ENCODE measurements at places on chromosomes 4 and X.
A peak's percentile ranks its signal among the peaks of the same experiment; 100 is the strongest.

DNA sequence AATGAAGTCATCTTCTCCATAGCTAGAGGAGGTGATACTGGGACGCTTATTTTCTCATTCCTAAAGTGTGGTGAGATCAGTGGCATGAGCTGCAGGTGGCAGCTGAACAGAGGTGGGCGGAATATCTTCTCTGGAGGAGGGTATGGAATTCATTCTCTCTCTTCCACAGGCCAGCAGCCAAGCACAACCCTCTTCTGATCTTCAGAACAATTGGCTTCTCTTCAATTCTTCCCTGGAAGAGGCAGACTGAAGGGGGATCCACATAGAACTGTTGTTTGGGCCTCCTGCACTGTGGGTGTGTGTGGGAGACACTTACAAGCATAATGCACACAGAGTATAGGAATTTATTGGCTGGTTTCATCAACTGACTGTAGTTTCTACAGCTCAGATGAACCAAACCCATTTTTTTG lies 180.4 kb upstream of the RASGEF1B start:
- no peak for DNase-seq

DNA sequence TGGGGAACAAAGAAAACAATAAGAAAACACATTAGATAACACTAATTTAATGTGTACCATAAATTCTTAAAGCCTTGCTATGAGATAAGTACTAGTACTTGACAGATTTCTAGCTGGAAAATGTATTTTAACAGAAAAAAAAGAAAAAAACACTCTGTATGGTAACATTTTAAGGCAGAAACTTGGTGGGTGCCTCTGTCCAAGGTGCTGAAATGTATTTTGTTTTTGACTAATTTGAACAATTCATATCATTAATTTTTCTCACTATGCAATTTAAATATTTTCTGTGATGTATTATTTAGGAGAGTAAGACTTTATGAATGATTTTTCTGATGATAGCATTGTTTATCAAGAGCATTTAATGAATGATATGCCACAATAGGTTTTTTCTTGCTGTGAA lies 107.5 kb downstream of the GABRG1 start:
- DNase-seq = peak; percentile 18

DNA sequence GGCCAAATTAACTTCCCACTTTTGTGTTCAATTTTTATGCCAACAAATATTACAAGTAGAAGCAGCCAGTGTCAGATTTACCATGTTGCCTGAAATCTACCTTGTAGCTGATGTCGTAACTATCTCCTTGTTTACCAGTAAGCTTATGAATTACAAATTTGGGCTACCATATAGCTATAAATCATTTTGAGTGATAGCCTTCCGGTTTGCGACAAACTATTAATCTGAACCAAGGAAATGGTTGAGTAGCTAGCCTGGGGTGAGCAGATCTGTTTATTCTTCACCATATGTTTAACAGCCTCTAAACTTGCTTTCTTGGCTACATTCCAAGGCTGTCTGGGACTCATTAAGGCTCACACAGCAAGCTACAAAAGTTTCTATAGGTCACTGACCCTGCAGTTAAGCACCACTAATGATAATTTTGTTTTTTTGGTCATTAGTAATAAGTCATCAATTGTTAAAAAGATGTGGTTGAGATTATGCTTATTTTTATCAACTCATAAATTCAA lies 218.7 kb upstream of the SPOCK3 start:
- DNase-seq = no peak

DNA sequence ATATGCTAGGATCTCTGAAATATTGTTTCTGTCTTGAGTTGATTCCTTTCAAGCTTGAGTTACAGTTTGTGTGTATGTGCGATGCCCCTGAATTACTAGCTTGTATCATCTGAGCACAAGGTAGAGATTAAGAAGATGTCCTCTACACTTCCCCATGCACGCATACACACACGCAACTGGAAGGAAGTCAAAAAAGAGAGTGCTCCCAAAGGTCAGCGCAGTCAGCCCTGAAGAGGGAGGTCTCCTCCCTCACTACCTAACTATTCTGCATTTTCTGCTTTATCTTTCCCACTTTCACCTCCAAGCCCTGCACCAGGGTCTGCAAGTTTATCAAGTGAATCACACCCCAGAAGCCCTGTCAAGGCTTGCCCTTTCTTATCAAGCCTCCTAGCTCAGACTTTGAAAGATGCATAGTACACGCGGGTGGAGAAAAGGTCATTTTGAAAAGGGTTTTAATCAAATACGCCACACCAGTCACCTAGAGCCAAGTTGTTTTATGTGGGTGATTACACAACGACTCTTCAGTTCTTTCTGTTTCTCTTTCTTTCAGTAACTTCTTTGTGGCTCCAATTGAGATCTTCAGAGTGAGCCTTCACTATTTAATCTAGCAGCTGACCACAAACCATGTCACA lies 127.7 kb downstream of the ASB9 start:
- no peak for DNase-seq

- DNase-seq = no peak
These were observed 61.2 kb downstream of the SCD5 start for GRCh38 chr4:82737354-82737753.

DNA sequence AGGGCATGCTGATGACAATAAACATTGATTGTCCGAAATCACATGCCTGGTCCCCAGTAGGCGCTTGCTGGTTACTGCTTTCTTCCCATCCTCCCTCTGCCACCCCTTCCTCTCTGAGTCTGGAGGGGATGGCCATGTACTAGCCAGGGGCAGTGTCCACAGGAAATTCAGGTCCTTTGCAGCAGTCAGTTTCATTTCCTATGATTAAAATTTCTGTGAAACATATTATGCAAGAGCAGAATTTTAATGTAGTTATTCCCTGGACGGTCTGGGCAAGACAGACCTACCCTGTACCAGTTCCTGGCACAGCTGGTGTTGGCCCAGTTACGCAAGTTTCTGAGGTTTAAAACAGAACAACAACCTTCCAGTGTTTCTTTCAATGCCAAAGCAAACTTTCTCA lies 28.2 kb upstream of the TLR2 start:
- DNase-seq = no peak

- DNase-seq = no peak
These were observed 211.1 kb downstream of the GUCY2F start for GRCh38 chrX:109270580-109271484.

DNA sequence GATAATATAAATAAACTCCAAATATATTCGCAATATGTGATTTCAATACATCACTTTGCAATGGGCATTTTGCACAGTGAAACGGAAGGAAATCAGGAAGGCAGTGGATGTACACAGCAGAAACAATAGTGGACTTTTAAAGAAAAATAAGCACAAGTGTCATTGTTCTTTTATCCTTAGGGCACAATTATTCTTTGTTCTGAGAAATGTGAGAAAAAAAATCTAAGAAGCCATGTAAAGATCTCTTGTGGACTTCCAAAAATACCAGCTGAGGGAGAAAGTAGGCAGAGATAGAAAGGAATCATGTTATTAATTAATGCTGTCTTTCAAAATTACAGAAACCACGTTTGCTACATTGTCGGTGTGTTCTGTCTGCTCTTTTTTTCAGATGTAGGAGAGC lies 17.6 kb upstream of the PRRG1 start:
- DNase-seq = no peak

- DNase-seq = no peak
These were observed 646 bp upstream of the FAM3A start for GRCh38 chrX:154516656-154517100.

DNA sequence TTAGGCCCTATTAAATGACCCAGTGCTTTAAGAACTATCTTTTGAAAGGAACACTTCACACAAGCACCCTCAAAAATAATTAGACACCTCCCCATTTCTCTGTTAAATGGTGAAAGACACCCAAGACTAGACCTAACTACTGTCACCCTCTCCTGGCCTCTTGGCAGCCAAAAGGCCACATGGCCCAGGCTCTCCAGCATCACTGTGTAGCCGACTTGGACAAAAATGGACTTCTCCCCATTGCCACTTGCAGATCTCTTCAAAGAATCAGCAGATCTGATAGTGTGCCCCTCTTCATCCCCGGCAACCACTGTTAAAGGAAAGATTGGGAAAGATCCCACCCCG lies 2.0 kb downstream of the MID1IP1 start:
- peak; percentile 64 for DNase-seq

- DNase-seq = peak; percentile 79
These were observed at the start of gene BEX4 for GRCh38 chrX:103214870-103215424. TSS of gene BEX4 (plus strand) at chrX:103215108. CDS start at chrX:103216154, 1,046 bp downstream.

GRCh38 chr4:171376724-171377123 lies 436.5 kb upstream of the GALNTL6 start:
- no peak for DNase-seq

- no peak for DNase-seq
These were observed 271.0 kb upstream of the ARSJ start for GRCh38 chr4:114250439-114250891.

- no peak for DNase-seq
These were observed 2651.6 kb downstream of the ARAP2 start for GRCh38 chr4:33592701-33593100.

DNA sequence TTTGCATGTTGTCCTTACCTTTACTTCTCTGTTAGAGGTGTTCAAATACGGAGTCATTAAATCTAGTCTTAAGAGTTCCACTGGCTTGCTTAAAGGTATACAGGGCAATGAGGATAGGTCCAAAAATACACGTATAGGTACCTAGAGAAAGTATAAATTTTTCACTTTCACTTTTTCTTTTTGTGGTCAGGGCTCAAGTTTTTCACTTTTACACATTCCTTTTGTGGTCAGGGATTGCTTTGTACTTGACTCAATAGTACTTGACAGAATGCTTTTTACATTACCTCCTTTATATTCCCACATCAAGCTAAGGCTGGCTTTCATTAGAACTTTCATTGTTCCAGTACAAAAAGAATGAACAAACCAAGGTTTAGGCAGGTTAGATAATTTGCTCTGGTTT lies 21.7 kb downstream of the TMEM184C start:
- no peak for DNase-seq

- no peak for DNase-seq
These were observed 667.2 kb downstream of the GRID2 start for GRCh38 chr4:92970996-92971395.

GRCh38 chr4:74054483-74055047 lies 16.1 kb upstream of the CXCL3 start:
- no peak for DNase-seq

GRCh38 chr4:54058171-54058570 lies 6.2 kb downstream of the CHIC2 start:
- no peak for DNase-seq

DNA sequence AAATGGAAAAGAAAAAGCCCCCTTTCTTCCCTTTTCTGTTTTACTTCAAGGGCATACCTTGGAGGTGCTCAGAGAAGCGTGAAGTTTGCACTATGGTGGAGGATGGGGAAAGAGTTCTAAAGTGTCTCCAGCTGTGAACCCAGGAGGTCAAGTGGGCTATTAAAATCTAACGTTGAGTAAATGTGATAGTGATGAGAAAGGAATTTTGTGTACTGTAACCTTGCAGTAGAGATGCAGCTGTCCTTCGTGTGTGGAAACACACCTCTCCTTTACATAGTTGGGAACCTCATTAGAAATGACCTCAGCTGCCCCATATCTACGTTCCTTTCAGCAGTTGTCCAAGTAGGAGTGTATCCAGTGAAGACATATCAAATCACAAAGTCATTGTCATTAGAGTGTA lies 26.5 kb downstream of the ADH5 start:
- DNase-seq = no peak

DNA sequence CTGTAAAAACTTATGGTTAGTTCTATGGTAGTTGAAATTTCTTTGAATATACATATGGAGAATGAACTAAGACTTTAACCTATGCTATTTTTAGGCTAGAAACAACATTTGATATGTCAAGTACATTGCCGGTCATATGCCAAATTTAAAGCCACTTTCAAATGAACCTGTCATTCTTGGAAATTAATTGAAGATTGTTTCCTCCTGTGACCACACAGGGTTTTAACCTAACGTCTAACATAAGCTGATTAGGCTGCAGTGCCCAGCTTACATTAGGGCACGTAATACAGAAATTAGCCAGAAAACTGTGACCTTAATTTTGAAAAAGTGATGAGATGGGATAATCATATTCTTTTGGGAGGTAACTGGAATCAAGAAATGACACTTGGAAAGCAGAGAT lies 645.9 kb downstream of the FSTL5 start:
- DNase-seq = no peak

- no peak for DNase-seq
These were observed 6.1 kb downstream of the GPR78 start for GRCh38 chr4:8586246-8586645.

DNA sequence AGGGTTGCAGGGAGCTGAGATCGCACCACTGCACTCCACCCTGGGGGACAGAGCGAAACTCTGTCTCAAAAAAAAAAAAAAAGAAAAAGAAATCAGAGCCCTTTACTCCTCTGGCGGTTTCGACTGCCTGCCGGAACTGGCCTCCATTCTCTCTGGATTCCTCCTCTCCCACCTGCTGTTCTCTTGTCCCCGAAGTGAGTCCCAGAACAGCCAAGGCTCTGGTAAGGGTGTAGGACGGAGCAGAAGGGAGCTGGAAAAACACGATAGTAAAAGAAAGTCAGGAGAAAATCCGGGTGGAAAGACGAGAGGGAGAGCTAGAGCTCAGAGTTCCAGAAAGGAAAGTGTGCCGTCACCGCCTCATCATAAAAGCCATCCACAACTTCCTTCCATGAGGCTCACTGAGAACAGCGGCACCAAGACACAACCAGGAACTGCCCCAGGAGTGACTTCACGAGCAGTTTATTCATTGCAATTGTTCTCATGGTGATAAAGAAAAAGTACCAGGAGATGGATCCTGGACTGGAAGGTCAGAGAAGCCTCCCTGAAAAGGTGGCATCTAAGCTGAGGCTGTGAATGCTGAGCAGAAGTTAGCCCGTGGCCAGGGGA lies 12.3 kb downstream of the TLR3 start:
- DNase-seq = no peak

- no peak for DNase-seq
These were observed 237.9 kb downstream of the SNCA start for GRCh38 chr4:89599026-89599425.

DNA sequence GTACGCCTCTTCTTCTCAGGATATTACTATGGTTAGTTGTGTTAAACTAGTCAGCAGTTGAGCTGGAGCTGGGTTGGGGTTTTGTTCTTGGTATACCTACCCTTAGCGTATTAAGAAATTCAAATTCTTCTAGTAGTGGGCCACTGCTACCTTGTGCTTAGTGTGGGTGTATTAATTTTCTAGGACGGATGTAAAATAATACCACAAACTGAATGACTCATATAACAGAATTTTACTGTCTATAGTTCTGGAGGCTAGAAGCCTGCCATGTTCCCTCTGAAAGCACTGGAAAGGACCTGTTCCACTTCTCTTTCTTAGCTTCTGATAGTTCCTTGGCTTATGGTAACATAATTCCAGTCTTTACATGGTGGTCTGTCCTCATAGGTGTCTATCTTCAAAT lies 1274.7 kb downstream of the ADGRL3 start:
- DNase-seq = no peak

GRCh38 chr4:110248831-110249253 lies 50.4 kb upstream of the ELOVL6 start:
- DNase-seq = peak; percentile 100

DNA sequence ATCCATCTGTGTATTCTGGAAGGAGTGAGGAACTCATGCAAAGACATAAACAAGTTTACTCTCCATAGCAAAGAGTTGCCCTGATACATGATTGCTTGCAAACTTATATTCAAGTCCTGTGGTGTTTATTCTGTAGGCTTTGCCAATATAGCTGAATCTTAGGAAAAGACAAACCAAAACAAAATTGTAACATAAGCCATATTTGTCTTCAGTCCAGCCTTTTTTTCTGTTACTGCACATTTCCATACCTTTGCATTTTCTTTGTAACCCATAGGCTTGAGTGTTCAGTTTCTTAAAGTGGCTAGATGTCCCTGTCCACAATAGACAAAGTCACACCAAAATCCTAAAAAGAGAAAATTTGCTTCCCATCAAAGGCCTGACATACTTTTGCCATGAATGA lies 120.4 kb downstream of the PPARGC1A start:
- DNase-seq = no peak

GRCh38 chrX:109440475-109440874 lies 41.4 kb downstream of the GUCY2F start:
- DNase-seq = no peak
